ENCODE measurements at places on chromosomes 1 and 21.

- DNase-seq: no peak
These were observed 24.4 kb downstream of the CRYAA start for GRCh38 chr21:43193088-43193650.

DNA sequence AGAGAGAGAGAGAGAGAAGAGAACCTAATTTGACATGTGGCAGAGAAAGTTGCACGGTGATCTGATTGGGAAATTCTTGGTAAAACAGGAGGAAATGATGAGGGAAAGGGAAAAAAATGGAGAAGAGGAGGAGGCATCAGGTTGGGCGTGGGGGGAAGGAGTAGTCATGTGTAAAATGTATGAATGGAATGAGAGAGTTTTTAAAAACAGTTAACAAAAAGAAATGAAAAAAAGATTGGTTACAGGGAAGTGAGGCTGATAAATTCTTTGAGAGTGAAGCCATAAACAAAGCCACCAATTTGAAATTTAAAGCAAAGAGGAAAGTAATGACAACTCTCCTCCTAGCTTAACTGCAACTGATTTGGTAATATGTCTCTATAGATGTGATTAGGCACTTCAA lies 409.2 kb downstream of the USH2A start:
- DNase-seq: no peak

- no peak for DNase-seq
These were observed 26.2 kb downstream of the RLF start for GRCh38 chr1:40187399-40187798.

GRCh38 chr1:212630158-212630900 lies 21.8 kb downstream of the ATF3 start:
- DNase-seq: no peak

DNA sequence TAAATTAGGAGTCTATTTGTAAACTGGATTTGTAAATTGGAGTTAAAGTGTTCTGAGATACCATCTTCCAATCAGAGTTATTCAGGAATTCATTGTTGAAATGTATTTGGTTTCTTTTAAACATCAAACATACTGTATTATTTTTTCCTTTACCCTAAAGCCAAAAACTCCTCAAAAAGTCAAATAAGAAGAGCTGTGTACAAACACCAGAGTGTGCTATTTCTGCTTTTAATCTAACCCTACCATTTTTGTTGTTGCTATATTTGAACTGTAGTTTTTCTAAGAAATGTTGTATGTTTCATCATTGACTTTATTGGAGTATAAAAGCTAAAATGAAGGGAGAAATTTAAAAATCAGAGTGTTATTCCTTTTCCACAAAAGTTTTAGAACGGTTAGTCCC lies 35.8 kb downstream of the SLC30A7 start:
- no peak for DNase-seq

GRCh38 chr1:193185901-193186731 lies at the start of gene B3GALT2:
TSS of gene B3GALT2 (minus strand) at chr1:193186613. CDS start at chr1:193181562, 5,051 bp downstream.
- DNase-seq: peak; percentile 38

DNA sequence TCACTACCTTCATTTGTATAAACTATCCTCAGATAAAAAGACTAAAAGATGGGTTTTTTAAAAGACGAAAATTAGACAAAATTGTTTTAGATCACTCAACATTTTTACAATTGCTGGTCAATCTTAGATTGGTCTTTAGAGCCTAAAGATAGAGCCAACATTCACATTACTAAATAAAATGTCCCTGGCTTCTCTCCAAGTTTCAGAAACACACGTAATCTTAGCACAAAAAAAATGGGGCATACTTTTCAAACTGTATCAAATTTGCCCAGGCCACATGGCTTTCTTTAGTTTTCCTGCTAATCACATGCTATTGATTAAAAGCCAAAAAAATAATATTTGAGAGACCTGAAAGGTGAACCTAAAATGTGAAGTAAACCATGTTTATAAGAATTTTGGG lies 288.1 kb downstream of the DPYD start:
- no peak for DNase-seq

DNA sequence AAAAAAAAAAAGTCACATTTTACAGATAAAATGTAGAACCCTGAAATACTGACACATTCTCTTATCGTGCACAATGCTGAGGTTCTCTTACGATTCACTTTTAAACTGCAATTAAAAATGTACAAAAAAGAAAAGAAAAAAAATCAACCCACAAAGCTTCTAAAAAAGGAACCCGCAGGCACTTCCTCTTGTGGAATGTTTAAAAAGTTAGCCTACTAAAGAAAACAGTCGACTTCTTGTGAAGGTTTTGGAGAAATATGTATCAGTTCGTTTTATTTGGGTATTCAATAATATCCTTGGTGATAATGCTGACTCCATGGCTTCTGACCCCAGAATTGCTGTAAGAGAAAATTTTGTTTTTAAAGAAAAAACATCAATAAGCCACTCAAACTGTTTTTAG lies 10.2 kb downstream of the HNRNPU start:
- DNase-seq: no peak

DNA sequence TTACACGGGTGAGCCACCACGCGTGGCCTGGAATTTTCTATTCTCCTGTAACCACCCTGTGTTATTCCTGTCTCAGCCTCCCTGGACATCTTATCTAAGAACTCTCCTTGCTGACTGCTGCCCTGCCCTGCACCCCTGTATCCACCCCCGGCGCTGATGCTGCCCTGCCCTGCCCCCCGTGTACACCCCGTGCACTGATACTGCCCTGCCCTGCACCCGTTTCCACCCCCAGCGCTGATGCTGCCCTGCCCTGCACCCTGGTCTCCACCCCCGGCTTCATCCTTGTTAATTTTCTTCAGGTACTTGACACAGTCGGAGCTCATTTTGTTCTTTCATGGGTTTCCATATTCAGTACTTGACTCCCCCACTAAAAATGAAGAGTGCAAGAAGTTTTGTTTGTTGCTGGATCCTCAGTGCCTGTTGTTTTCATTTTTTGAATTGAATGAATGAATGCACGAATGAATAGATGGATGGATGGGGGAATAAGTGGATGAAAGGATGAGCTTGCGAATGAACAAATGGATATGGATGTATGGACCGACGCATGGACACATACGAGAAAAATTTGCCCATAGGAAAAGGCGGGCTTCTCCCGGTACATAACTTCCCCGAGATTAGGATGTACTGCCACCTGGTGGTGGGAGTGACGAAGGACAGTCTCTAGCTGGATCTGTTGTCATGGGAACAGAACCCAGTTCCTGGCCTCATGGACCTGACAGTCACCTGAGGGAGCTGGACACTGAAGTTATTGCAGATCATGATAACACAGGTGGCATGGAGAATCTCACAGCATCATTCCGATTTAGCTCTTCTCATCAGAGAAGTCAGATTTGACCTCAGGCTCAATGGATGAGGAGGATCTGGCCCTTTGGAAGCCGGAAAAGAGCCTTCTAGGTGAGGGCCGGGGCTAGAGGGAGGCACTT lies 14.9 kb downstream of the AADACL4 start:
- peak; percentile 65 for DNase-seq

DNA sequence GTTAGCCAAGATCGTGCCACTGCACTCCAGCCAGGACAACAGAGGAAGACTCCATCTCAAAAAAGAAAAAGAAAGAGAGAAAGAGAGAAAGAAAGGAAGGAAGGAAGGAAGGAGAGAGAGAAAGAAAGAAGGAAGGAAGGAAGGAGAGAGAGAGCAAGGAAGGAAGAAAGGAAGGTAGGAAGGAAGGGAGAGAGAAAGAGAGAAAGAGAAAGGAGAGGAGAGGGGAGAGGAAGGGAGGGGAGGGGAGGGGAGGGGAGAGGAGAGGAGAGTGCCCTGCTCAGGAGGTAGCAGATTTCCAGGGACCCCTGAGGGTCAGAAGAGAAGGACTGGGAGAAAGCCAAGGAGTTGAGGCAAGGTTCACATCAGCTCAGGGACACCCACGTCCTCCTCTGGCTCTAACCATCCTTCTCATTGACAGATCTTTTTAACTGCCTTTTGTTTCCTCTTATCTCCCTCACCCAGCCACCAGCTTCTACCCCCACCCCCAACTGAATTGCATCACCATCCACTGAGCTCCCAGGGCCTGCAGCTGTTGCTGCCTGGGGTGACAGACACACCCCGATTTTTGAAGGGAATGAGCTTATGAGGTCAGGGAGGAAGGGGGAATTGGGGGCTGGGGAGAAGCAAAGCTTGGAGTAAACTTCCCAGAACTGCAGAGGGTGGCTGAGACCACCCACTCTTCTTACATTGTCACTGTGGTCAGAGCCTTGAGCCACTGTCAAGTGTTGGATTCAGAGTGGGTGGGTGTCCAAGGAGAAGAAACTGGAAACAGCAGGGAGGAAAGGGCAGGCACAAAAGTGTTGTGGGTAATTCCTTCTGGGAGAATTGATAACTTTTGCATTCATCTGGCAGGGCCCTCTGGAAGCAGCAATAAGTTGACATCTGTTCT lies 91.6 kb downstream of the GLUL start:
- DNase-seq: no peak

GRCh38 chr1:236303675-236304074 lies 21.9 kb upstream of the ERO1B start:
- no peak for DNase-seq

GRCh38 chr1:67137307-67137753 lies 2.6 kb upstream of the C1orf141 start:
- no peak for DNase-seq

DNA sequence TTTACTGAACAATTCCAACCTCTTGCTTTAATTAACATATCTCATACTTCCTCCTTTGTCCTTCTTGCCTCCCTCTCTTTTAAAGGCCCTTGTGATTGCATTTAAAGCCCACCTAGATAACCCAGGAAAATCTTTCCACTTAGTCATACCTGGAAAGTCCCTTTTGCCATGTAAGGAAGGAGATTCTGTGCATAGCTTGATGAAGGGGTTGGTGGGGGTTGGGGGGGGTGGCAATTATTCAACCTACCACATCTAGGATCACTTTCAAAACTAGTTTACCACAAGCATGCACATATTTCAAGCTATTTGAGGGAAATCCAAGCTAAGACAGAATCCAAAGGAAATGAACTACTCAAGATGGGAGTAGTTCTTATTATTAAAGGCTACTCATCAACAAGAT lies 249.1 kb upstream of the PTBP2 start:
- DNase-seq: no peak

- no peak for DNase-seq
These were observed 316.9 kb upstream of the ADGRL4 start for GRCh38 chr1:79323239-79324025.

- no peak for DNase-seq
These were observed 59.0 kb downstream of the ALPL start for GRCh38 chr1:21568006-21568746.

GRCh38 chr1:20362856-20363255 lies 72.2 kb downstream of the VWA5B1 start:
- DNase-seq: no peak

DNA sequence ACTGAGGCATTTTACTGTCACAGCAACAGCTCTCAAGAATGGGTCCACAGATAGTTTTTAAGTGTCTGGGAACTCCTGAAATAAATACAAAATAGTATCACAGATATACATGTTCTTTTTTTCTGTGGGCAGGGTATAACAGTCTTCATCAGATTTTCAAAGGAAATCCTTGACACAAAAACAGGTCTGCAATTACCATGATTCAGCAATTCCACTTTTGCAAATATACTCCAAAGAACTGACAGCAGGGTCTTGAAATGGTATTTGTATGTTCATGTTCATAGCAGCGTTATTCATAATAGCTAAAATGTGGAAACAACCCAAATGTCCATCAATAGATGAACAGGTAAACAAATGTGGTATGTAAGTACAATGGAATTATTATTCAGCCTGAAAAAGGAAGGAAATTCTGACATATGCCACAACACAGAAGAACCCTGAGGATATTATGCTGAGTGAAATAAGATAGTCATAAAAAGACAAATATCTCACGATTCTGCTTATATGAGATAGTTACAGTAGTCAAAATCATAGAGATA lies 85.0 kb downstream of the EPS15 start:
- no peak for DNase-seq

GRCh38 chr21:14889080-14889810 lies 175.6 kb downstream of the NRIP1 start:
- no peak for DNase-seq

- DNase-seq: no peak
These were observed 886.7 kb downstream of the PLA2G4A start for GRCh38 chr1:187715483-187715882.

GRCh38 chr1:44072204-44072603 lies 40.9 kb upstream of the SLC6A9 start:
- DNase-seq: no peak

GRCh38 chr1:227764019-227764391 lies 28.8 kb downstream of the SNAP47 start:
- no peak for DNase-seq

DNA sequence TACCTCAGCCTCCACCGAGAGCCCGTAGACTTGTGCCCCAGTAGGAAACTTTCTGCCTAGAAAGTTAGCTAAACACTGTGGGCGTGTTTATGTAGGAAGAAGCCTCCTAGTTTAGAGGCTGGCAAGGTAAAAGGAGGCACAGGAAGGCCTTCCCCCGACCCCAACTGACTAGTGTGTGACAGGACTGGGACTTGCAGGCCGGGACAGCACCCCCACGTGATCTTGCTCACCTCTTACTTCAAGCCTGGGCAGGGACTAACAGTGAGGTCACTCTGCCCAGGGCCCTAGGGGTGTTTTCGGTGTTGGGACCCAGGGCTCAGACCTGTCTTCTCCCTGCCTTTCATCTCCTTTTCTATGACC lies 392 bp upstream of the TAGLN2 start:
- no peak for DNase-seq

- no peak for DNase-seq
These were observed 7.5 kb downstream of the CTPS1 start for GRCh38 chr1:40986956-40987355.

DNA sequence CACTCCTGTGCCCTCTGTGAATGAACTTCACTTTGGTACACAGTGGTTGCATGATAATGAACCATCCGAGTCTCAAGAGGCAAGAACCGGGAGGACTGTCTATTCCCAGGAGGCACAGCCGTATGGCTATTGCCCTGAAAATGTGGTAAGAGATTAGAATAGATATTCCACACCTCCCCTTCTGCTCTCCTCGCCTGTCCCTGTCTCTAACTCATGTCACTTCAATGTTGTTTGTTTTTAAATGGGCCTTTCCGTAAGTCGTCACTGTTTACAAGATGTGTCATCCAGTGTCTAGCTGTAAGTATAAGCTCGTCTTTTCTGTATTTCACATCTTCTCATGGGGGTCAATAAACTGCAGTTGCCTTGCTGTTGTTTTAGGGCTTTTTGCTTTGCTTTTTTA lies 122.2 kb downstream of the PATJ start:
- DNase-seq: no peak

GRCh38 chr1:91755702-91756287 lies 130.2 kb downstream of the TGFBR3 start:
- no peak for DNase-seq

DNA sequence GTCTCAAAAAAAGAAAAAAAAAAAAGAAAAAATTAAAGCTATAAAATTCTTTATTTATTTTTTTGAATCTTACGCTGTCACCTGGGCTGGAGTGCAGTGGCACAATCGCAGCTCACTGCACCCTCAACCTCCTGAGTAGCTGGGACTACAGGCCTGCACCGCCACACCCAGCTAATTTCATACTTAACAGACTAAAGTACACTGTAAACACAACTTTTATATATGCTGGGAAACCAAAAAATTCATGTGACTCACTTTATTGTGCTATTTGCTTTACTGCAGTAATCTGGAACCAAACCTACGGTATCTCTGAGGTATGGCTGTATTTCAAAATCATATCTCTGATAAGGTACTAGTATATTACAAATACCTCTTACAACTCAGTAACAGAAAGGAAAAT lies 40.3 kb downstream of the HSF2BP start:
- DNase-seq: no peak
